D721Med (cell line): ENCODE measurements at places on chromosomes 5 and 9.

DNA sequence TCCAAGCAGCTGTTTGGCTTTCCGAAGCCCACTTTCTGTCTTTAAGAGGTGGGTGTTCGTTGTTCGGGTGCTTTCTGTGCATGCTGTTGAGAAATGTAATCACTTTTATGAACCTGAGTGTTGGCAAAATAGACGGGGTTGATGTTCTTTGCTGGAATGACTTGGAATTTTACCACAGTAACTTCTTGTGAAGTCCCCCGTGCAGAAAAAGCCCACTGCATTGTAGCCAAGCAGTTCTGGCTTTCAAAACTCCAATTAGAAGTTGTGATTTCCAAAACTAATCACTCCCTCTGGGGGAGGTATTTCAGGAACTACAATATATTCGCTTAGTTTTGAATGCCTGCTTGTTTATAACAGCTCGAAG, 111.1 kb downstream of the PAM start:
- no peak for DNase-seq

DNA sequence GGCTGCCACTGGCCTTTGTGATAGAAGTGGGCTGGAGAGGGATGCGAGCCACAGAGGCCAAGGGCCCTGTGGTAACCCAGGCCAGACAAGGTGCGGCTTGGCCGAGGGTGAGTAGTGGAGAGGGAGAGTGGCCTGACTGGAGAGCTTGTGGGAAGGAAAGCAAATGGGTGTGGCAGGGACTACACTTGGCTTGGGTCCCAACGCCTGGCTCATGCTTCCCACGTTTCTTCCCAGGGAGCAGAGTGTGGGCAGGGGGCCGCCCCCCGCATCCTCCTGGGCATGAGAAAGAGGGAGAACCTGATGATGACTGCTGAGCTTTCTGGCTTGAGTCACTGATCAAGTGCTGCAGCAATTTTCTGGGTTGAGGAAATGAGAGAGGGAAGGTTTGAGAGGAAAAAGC, 95.7 kb downstream of the ANKH start:
- DNase-seq, result no peak

GRCh38 chr5:56700711-56701110, 114.6 kb upstream of the MAP3K1 start:
- no peak for DNase-seq

- no peak for DNase-seq
These were observed 42.8 kb downstream of the NFIB start for GRCh38 chr9:14271093-14271673.

DNA sequence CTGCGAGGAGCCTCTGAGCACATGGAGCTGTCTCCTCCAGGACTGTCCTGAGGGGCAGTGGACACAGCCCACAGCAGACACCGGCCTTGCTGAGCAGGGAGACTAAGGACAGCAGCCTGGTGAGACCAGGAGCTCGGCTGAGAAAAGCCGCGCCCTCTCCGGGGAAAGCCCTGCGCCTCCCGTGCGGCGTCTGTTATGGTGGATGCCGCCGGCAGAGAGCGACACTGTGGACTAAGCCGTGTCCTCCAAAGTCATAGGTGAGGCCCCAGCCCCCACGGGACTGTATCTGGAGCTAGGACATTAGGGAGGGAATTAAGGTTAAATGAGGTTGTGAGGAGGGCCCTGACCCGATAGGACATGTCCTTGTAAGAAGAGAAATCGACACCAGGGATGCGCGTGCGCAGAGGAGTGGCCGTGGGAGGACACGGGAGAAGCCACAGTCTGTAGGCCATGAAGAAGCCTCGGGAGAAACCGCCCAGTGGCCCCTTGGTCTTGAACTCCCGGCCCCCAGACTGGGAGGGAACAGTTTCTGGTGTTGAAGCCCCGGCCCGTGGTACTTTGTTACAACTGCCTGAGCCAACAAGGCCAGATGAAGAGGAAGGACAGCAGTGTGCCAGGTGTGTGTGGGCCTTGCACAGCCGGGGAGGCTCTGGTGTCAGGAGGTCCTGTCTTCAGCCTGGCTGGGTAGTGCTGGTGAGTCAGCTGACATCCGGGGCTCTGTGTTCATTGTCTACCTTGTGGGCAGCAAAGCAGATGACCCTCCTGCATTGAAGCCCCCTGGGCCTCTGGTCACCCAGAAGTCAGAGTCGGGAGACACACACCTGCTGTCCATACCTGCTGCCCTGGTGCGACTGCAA, 22.1 kb downstream of the MRPL36 start:
- DNase-seq, result no peak

DNA sequence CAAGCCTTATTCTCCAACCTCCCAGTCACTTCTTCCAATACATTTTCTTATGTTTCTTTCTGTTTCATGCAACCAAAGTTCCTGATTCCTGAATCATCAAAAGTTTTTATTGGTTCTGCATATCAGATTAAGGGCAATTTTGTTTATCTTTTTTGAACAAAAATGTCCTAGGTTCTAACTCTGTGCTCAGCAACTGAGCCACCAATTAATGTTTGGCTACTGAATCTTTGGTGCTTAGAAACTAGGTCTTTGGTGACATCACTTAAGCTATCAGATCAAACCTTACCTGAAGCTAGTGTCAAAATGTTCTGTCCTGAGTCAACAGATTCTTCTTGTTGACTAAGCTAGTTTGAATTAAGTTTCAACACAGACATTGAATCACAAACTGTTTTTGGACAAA, 56.1 kb downstream of the FGF18 start:
- no peak for DNase-seq

- DNase-seq, result peak; percentile 22
These were observed 373.7 kb downstream of the ENC1 start for GRCh38 chr5:74266836-74267235.

GRCh38 chr9:36543916-36544315, 28.8 kb upstream of the MELK start:
- DNase-seq, result no peak

DNA sequence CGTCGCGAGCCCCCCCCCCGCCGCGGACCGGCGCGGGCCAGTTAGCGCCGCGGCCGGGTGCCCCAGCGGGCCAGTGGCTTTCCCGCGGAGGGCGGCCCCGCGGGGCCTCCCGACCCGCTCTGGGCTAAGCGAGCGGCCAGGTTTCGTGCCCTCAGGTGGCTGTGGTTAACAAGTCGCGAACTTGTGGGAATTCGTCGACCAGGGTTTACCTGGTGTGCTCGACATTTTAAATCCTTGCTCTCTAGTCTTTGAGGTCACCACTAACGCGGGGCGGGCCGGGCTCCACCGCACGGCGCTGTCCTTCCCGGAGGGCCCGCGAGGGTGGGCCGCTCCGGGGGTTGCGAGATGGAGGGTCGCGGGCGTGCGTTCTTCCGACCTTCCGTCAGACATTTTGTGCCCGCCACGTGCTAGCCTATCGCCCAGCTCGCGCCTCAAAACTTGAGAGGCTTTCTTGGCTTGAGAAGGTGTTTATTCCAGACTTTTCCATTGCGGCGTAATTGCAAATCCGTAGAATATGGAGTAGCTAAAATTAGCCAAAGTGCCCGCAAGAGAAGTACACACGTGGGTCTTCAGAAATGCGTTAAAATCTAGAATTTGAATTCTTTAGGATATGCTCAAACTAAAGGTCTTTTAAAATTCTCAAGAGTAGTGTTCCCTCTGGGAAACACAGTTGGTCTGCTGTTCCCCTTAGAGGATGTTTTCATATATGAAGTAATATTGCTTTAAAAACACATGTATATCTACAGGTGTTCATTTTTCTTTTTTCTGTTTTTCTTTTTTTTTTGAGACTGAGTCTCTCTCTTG, 2.1 kb downstream of the ANP32B start:
- no peak for DNase-seq

GRCh38 chr9:123460091-123460490, 104.1 kb downstream of the CRB2 start:
- DNase-seq, result no peak

DNA sequence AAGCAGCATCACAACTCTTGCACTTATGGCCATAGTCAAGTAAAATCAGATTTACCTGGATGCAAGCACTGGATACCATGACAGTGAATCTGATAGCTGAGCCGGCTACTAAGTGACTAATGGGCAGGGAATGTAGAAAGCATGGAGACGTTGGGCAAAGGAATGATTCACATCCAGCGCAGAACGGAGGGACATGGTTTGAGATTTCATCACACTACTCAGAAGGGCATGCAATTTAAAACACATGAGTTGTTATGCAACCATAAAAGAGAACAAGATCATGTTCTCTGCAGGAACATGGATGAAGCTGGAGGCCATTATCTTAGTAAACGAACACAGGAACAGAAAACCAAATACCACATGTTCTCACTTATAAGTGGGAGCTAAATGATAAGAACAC, 169.1 kb upstream of the PIK3R1 start:
- no peak for DNase-seq

DNA sequence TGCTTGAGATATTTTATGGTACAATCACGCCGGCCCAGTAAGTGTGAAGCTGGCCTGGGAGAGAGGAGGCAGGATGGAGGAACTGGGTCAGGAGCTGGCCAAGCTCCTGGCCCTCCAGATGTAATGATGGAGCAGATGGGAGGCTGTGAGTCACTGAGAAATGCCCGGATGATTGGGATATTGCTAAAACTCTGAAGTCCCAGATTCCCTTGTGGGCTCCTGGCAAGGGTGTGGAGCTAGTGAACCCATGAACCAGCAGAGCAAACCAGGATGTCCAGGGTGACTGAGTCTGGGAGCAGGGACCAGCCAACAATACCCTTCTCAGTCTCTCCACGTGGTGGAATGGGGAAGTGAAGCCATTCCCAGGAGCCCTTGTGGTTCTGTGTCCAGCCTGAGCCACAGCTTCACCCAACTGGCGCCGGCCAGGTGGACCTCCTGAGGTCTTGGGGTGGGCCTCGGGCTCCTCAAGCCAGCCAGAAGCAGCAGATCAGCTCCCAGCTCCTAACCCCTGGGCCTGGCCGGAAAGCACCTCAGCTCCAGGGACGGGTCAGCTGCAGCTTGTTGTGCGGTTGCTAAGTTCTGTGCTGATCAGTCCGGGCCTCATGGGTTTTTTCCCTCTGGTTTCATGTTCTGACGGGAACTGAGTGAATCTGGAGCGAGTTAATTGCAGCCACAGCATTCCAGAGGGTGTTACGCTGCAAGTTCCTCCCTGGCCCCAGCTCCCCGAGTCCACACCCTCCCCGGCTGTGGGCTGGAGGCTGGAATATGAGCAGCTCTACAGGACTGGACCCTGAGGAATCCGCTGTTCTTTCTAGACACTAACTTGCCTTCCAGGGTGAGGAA, 37.6 kb downstream of the DUSP1 start:
- DNase-seq, result no peak

- DNase-seq, result no peak
These were observed 2.8 kb downstream of the ARHGEF37 start for GRCh38 chr5:149584121-149584520.

DNA sequence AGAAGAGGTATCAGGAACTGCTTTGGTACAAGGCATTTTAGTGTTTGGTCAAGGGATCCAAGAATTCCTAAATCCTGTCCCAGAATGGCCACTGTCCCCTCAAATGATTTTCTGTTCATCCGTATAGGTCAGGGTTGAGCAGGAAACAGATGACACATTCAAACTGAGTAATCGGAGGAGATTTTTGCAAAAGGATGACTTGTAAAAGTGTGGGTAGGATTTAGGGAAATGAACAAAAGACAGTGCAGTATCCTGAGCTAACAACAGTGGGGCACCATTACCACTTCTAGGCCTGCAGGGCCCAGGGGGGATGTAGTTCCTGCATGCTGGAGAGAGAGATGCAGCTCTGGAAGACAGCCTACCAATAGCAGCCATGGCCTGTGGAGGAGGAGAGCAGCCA, 290.1 kb downstream of the ZSWIM6 start:
- no peak for DNase-seq

GRCh38 chr5:60673334-60673733, 26.6 kb downstream of the DEPDC1B start:
- no peak for DNase-seq

GRCh38 chr5:171449426-171449825, 30.0 kb downstream of the FGF18 start:
- DNase-seq, result no peak

GRCh38 chr9:8769153-8769552, 969.6 kb upstream of the DMAC1 start:
- DNase-seq, result no peak

DNA sequence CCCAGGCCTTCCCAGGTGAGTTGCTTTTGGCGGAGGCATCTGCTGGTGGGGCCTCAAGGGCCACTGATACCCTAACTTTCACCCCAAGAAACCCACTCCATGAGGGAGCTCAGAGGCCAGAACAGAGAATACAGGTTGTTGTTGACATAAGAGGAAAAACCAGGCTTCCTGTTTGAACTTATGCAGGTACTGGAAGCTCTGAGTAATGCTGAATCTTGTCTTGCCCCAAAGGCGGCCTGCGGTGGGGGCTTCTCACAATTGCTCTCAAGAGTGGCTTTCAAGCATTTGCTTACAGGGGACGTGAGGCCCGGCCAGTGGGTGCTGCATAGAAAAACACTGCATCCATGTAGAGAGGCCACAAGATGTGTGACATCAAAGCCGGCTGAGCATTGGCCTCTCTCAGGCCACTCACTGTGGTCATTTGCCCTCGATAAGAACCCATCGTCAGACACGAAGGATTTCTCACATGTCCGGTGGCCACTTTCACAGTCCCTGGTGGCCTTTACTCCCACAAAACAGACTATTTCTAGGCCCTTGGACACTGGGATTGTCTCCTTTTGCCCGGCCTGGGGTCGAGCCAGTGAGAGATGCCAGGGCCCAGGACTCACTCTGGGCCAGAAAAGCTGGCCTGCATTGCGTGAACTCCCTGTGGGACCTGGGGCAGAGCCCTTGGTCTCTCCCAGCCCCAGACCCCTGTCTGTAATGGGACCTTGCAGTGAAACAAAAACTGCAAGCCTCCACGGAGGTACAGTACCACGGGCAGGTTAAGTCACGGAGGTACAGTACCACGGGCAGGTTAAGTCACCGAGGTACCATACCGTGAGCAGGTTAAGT, 34.5 kb upstream of the TCF7 start:
- no peak for DNase-seq

DNA sequence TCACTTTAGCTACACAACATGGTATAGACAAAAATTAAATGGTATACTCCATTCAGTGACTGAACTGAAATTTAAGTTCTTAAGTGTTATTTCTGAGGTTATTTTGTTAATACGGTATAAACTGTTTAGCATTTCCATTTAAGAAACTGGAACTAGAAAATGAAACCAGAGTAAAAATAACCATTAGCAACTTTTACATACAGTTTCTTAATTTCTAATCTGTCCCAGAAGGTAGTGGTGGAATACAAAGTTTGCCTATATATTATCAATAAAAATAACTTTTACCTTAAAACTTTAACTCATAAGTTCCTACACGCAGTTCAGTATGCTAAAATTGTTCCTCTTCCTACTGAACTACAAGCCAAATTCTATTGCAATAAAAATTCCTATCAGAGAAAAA, 10.3 kb downstream of the GOLPH3 start:
- no peak for DNase-seq

DNA sequence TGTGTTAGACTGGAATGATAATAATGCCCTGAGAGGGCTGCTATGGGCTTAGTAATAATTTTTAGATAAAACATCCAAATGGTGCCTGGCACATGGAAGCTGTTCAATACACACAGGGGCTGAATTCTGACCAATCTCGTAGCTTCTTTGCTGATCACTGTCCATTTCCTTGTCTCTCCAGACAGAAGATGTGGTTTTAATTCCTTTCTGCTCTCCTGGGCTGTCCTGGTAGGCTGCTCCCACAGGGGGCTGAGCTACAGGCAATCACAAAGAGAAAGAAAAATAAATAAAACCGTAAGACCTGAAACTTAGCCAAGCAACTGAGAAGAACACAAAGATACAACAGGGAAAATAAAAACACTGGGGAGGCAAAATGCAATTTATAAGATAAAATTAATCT, 136.5 kb downstream of the CDK5RAP2 start:
- DNase-seq, result no peak
